Spleen (tissue), 13 donors: ENCODE measurements at places on chromosomes 13 and 19.

DNA sequence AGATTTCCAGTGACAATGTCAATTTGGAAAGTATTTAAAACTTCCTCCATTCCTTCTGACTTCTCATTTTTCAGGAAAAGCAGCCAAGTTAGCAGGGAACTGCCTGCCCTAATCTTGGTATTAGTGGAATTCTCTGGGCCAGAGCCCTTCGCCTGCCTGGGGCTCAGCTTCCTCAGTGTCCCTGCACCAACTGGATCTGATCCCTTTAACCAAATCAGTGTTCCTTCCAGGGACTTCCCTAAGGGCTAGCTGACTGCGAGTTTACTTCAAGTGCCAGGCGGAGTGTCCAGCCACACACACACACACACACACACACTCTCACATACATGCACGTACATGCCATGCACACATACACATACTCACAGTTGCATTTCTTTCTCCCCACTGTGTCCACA lies 20.0 kb downstream of the RAB20 start:
- DNase-seq: no peak

DNA sequence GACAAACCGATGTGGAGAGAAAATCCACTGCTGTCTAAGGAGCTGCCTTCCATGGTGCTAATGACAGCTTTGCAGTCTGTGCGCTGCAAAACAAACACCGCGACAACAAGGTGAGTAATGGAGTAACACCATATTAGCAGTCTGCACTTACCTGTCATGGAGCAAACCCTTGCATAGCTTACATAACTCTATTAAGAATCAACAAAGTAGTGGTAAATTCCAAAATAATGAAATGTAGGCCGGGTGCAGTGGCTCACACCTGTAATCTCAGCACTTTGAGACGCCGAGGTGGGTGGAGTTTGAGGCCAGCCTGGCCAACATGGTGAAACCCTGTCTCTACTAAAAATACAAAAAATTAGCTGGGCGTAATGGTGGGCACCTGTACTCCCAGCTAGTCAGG lies 56.2 kb downstream of the PARP4 start:
- DNase-seq: no peak

- DNase-seq: no peak
Measured at GRCh38 chr19:31529121-31529520, 179.9 kb upstream of the TSHZ3 start.

DNA sequence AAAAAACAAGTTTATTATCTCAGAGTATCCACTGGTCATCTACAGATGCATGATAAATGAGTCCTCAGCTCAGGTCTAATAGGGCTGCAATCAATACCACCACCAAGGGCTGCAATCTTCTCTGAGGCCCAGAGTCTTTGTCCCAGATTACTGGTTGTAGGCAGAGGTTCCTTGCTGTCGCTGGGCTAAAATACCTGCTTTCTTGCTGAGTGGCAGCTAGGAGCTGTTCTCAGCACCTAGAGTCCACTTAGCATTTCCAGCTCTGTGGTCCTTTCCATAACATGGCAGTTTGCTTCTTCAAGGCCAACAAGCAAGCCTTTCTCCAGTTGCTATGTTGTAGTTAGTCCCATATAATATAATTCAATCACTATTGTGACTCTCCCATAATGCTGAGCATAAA lies 351.3 kb downstream of the SLITRK1 start:
- DNase-seq: no peak

- no peak for DNase-seq
Measured at GRCh38 chr13:50153876-50154275, 138.6 kb downstream of the KCNRG start.

DNA sequence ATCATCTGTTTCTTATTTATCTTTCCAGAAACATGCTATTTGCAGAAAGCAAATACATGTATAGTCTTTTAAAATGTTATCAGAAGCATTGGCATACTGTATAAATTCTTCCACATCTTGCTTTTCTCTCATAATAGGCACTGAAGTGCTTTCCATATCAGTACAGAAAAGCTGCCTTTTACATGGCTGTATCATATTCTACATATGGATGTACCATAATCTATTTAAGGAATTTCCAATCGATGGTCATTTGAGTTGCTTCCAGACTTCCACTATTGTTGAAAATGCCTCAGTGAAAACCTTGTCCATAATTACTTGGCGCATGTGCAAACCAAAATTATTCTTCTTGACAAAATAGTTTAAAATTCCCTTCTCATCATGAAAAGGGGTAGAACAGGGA lies 272.5 kb downstream of the LHFPL6 start:
- DNase-seq: no peak

DNA sequence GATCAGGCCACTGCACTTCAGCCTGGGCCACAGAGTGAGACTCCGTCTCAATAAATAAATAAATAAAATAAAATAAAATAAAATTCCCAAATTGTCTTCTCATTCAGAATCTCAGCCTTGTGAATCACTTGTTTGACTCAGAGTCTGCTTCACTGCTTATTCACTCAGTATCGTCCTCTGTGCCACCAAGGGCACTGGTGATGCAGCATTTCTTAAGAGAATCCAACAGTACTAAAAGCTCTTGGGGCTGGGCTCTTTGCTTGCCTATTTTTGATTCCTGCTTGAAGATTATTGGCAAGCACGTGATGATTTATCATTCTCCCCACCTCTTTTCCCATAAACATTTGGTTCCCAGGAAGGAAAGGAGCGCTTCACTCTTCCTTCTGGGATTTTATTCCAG lies 54.8 kb upstream of the HMGB1 start:
- DNase-seq: no peak

GRCh38 chr13:53732664-53733063 lies 704.1 kb downstream of the OLFM4 start:
- DNase-seq: no peak

DNA sequence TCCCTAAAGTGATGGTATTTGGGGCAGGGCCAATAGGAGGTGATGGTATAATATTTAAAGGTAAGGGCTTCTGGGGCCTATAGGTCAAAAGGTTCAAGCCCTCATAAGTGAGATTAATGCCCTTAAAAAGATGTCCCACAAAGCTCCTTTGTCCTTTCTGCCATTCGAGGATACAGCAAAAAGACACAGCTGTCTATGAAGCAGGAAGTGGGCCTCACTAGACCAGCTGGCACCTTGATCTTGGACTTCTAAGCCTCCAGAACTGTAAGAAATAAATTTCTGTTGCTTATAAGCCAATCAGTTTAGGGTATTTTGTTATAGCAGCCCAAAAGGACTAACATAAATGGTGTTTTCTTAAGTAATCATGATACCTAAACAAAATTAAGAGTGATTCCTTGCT lies 27.2 kb upstream of the POU4F1 start:
- no peak for DNase-seq

- no peak for DNase-seq
Measured at GRCh38 chr19:57267291-57267690, 13.0 kb upstream of the ZNF460 start.

DNA sequence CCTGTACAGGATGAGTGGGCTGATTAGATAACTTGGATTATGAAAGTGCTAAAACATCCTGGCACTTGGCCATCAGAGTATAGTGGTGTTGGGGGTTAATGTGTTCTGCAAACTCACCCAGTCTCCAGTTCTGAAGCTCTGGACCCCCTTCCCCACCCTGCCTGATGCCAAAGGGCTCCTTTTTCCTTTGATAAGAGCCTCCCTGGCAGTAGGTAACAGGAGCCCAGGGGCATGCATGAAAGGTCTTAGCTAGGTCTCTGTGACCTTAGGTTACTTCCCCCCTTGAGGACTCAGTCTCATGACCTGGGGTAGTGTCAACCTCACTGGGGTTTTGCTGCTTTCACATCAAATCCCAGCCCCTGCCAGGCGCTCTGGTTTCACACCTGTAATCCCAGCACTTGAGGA lies 2.5 kb downstream of the RPS28 start:
- no peak for DNase-seq

GRCh38 chr19:39842693-39843435 lies 3.3 kb downstream of the FBL start:
- no peak for DNase-seq

DNA sequence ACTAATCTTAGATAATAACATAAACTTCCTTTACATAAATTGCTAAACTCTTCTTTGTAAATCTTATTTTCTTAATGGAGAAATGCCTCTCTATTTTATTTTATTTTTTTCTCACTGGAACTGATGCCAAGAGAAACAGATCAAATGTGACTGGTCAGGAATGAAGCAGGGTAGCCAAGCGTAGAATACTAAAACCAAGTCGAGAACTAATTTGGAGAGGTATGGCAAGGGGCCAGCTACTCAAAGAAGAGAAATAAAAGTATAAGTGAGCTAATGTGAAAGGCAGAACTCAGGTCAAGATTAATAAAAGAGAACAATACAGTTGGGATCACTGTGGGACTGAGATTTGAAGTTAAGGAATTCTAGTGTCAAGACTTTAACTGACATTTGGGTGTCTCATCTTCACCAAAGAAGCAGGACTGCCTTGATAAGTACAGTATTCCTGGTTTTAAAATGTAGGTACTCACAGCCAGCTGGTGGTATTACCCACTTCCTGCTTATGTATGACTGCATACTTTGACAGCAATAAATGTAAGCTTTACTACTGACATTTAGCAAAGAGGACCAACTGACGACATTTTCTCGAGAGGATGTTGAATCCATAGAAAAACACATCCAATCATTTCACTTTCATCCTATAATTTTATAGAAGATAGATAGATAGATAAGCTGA lies 1192.2 kb downstream of the EFNB2 start:
- no peak for DNase-seq

DNA sequence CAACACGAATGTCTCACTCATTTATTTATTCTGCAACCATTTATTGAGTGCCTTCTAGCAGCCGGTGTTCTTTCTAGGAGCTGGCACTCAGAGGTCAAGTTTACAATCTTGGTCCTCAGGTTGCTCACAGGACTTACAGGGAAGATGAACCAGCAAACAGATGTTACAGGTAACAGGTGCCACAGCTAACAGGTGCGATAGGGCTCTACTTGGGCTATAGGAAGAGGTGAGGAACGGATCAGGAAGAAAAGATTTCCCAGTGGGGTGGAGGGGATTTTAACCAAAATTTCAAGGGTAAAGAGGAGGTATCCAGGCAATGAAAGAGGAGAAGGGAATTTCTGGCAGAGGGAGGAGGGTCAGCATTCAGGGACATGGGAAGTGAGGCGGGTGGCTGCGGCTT lies 87.3 kb upstream of the FARP1 start:
- DNase-seq: no peak

DNA sequence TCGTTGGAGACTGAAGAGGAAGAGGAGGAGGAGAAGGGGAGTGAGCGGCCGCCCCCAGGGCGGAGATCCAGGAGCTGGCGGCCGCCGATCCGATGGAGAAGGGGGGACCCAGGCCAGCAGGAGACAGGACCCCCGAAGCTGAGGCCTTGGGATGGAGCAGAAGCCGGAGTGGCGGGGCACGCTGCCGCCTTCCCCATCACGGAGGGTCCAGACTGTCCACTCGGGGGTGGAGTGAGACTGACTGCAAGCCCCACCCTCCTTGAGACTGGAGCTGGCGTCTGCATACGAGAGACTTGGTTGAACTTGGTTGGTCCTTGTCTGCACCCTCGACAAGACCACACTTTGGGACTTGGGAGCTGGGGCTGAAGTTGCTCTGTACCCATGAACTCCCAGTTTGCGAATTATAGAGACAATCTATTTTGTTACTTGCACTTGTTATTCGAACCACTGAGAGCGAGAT lies 1.8 kb downstream of the GADD45B start:
- DNase-seq: peak; percentile 84

- no peak for DNase-seq
Measured at GRCh38 chr13:43515531-43515930, 271.2 kb downstream of the ENOX1 start.

GRCh38 chr13:74047931-74048600 lies 86.1 kb downstream of the KLF12 start:
- DNase-seq: no peak

- no peak for DNase-seq
Measured at GRCh38 chr13:84405286-84405685, 523.0 kb upstream of the SLITRK1 start.

DNA sequence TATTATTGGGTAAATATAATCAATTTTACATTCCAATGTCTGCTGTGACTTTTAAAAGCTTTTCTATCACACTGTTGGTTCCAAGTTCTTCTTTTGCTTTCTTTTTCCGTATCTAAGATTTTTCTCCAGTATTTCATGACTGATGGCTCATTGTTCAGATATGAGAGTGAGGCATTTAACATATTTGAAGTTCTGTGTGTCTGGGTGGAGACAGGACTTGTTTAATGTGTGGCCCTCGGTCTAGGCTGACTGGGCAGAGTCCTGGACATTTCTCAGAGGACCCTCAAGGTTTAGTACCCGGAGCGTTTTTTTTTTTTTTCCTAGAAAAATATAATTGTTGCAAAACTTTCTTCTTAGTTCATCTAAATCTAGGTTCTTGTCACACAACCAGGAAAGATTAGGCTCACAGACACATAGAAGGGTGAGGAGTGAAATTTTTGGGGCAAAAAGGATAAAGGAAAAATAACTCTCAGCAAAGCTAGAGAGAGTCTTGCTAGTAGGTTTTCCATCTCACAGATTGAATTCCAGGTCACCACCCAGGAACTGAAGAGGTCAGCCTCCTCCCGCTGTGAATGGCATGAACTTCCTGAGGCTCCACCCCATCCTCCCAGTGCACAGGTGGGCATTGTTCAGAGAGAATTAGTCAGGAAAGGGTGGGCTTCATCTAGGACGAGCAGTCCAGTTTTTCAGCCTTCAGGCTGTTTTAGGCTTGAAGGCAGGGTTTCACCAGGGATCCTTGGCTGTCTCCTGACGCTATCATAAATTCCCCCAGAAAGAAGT lies 1002.4 kb upstream of the PCDH9 start:
- no peak for DNase-seq

- DNase-seq: no peak
Measured at GRCh38 chr19:28296506-28296905, 916.4 kb downstream of the UQCRFS1 start.

- DNase-seq: no peak
Measured at GRCh38 chr19:3646336-3647092, 19.9 kb upstream of the CACTIN start.

- DNase-seq: no peak
Measured at GRCh38 chr19:45592366-45592765, 7.8 kb upstream of the OPA3 start.

DNA sequence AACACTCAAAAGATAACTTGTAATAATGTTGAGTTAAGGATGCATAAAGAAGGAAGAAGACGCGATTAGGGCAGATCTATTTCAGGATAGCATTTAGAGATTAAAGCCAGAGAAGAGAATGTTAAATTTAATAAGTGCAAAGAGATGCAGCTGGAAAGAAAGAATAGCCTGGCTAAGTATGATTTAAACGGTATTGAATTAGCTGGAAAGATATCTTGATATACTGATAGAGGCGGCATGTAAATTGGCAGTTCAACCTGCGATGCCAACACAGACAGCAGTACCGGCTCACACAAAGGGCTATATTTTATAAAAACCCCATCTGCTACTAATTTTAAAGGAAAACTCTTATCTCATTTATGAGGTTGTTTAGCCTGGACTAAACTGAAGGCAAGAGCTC lies 121.4 kb downstream of the ENOX1 start:
- DNase-seq: no peak
